ENCODE measurements at places on chromosomes 5 and 9. TPM values are rescaled to one million over a fixed set of nuclear protein-coding genes. Genes with fewer than 3 reads are reported as not detected.

The PCDHGB5 gene
- 2.5 TPM for total RNA-seq

The CARD9 gene
- 0.34 TPM for total RNA-seq

The PCDHGA11 gene
- total RNA-seq: not detected

The OSMR gene
- 67.0 TPM for total RNA-seq

The ITK gene
- total RNA-seq: 0.43 TPM

The IFNB1 gene
- not detected for total RNA-seq

The MELK gene
- total RNA-seq: 71.7 TPM

The IL4 gene
- total RNA-seq: not detected

The ENHO gene
- total RNA-seq: 1.9 TPM

The SYNPO gene
- total RNA-seq: 17.3 TPM

The RNF208 gene
- total RNA-seq: 1.8 TPM
